ENCODE measurements at places on chromosomes 7 and 10. TPM values are rescaled to one million over a fixed set of nuclear protein-coding genes. Genes with fewer than 3 reads are reported as not detected.

DNA sequence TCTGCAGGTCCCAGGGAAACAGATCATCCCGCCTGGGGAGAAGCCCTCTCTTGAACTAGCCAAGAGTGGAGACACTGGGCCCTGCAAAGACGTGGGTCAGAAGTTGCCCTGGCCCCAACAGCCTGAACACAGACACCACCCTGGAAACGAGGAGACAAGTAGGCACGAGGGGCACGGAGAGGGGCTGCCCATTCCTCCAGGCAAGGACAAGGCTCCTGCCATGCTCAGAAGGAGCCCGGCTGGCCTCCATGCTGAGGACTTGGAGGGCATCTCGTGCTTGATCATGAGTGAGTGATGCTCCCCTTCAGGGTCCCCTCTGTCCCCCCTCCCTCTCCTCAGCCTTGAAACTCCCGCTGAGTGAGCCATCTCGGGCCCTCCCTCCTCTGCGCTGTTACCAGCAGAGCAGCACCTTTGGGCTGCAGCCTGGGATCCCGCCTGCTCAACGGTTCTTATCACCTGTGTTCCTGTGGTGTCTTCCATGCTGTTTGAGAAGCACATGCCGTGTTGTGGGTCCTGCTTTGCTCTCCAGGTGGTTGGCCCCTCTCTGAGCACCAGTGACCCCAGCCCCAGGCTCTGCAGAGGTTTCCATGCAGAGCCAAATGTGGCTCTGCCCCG, 544.3 kb downstream of the TCERG1L start:
- H3K36me3 ChIP-seq: no peaks in the 10 kb centered on the region
- no peak for DNase-seq
- no peaks in the 10 kb centered on the region for H3K4me1 ChIP-seq
- no peak overlapping the region for H3K4me3 ChIP-seq
- no peaks in the 10 kb centered on the region for H3K27me3 ChIP-seq

GRCh38 chr7:2175514-2175913, 57.2 kb downstream of the MAD1L1 start:
- H3K4me1 ChIP-seq: peaks cover 32% of the 10 kb centered on the region
- H3K36me3 ChIP-seq: no peaks in the 10 kb centered on the region
- H3K27me3 ChIP-seq: no peaks in the 10 kb centered on the region
- H3K4me3 ChIP-seq: no peak overlapping the region
- peak overlapping the region; percentile 55 for H3K27ac ChIP-seq

DNA sequence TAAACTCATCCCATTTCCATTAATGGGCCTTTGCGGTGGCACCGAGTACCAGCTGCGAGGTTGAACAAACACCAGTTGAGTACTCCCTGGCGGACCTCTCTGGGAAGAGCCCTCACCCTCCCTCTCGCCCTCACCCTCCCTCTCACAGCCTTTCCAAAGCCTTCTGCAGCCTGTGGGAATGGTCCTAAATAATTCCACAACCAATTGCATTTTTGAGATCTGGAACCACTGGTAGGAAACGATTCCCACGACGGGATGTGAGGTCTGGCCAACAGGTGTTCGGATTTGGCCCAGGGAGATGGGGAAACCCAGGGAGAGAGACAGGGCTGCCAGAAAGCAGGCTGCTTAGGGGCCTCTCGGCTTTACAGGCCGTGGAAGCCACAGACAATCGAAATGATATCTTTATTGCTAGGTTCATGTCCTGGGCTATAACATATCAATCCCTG, 5.3 kb downstream of the PTF1A start:
- no peak overlapping the region for H3K27ac ChIP-seq
- no peaks in the 10 kb centered on the region for H3K4me1 ChIP-seq
- peak; percentile 77 for DNase-seq
- H3K27me3 ChIP-seq: peaks cover 65% of the 10 kb centered on the region
- no peaks in the 10 kb centered on the region for H3K36me3 ChIP-seq

The AKR1B15 gene
- 0.29 TPM for total RNA-seq

The PRKAR2B gene
- total RNA-seq: 2.5 TPM
